ENCODE measurements at places on chromosomes 2 and 18.

- no peak for DNase-seq
Measured at GRCh38 chr2:177106212-177106611, 106.4 kb upstream of the HNRNPA3 start.

GRCh38 chr2:187055463-187055862 lies 206.5 kb upstream of the ZSWIM2 start:
- no peak for DNase-seq

- DNase-seq, result no peak
Measured at GRCh38 chr2:124309563-124310138, 284.6 kb downstream of the CNTNAP5 start.

DNA sequence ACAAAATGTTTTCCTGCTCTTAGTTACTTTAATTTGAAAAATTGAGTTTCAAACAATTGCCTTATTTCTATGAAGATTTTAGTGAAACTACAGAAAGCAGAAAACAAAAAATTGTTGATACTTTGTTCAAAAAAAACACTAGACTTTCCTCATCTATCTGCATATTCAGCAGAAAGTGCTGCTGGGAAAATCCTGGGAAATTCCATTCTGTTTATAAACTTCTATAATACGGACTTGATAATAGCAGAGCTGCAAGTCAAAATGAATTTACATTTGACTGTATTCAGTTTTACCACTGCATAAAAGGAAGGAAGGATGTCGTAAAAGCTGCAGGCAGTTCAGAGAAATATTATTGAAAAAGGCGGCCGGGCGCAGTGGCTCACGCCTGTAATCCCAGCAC lies 24.9 kb upstream of the ERICH2 start:
- DNase-seq, result no peak

DNA sequence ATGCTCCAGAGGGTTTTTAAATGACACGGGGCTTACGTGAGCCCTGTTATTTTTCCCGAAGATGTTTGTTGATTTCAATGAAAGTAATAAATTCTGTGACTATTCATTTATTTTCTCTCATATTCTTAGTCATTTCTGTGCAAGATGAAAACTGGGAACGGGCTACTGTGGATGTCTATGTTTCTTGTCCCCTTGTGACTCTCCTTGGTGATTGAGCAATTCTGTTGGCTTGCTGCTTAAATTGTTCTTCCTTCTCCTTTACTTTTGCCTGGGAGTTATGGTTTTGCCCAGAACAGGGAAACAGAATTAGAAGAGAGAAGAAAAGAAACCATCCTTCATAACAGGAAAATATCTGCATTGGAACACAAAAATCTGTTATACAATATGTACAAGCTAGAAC lies 508.2 kb upstream of the DSEL start:
- no peak for DNase-seq

DNA sequence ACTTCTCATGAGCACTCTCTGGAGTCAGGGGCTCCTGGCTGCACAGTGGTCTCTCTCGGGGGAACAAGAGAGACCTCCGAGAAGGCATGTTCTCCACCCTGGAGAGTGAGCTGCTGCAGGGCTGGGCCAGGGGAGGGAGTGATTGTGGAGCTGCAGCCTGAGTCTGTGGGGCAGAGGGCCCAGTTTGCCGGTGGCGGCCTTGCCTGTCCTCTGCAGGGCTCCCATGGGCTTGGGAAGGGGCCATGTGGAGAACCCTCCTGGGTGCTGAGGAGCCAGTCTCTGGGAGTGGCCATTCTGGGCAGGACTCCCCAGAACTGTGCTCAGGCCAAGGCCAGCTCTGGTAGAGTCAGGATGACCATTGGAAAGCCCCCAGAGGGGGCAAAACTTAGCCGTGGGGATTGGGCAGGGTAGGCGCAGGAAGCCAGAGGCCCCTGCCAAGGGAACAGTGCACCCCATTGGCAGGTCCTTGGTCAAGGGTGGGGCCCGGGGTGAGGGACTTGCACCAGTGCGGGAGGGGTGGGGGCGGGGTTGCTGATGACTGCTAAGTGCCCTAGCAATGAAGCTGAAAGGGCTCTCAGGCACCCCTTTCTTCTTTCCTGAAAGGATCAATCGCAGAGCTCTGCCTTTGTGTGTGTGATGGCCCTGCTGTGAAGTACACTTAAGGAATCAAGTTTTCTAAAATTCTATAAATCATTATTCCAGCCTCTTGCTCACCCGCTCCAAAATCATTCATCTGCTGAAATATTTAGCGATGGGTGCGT lies 69.7 kb upstream of the BOD1L2 start:
- DNase-seq, result no peak

- DNase-seq, result no peak
Measured at GRCh38 chr2:124559236-124559635, 534.1 kb downstream of the CNTNAP5 start.

DNA sequence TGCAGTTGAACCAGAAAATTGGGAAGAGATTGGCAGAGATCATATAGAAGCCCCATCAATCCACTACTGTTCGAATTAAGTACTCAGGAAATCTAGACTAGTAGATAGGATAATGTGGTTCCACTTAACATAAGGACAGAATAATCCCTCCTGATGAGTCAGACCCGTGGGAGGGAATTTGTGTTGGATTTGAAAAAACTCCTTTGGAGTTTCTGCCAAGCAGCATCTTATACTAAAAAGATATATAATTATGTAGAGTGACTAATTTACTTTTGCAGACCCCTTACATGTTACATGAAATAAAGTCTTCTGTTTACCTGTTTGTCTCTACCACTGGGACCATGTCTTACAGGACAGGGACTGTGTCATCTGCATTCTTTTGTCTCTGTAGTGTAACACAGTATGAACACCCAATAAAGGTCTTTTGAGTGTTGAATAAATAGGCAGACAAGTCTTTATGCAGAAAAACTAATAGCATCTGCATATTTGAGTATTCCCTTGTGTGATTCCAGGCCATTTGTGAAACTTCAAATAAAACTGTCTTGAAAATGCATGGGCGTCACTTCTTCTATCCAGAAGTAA lies 122.6 kb upstream of the DNAJC10 start:
- no peak for DNase-seq

DNA sequence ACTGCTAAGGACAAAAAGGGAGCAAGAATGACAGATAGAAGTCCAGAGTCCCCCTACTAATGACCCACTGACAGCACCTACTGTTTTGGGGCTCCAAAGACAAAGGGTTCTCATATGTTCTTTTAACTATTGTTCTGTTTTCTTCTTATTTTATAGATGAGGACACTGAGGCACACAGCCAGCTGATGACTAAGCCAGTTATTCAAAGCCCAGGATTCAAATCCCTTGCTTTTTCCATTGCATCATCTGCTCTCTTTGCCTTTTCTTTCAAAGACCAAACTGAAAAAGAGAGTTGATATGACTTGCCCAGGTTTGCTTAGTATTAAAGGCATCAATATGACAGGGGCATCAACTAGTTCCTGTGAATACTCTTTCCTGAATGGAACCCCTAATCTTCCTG lies 299.8 kb downstream of the LRATD1 start:
- DNase-seq, result no peak

GRCh38 chr18:7021994-7022840 lies 95.4 kb downstream of the LAMA1 start:
- no peak for DNase-seq
